Camera-type eye (tissue), 1 donor: ENCODE measurements at places on chromosomes 16 and 17. TPM values are rescaled to one million over a fixed set of nuclear protein-coding genes. Genes with fewer than 3 reads are reported as not detected.

Gene DNAAF1
- 0.33 TPM for total RNA-seq

Gene SLC13A2
- total RNA-seq, result 1.3 TPM

Gene ACSM2A
- total RNA-seq, result not detected

Gene P2RX1
- 1.0 TPM for total RNA-seq

Gene GOT2
- total RNA-seq, result 63.7 TPM

Gene DNAH17
- total RNA-seq, result 0.44 TPM

Gene ZFP90
- total RNA-seq, result 94.9 TPM

Gene ITGAD
- total RNA-seq, result not detected

Gene RAB26
- 6.1 TPM for total RNA-seq
